ENCODE measurements at places on chromosomes 4 and X.

- DNase-seq: no peak
Observed at GRCh38 chr4:164087733-164088132, 593.2 kb downstream of the TMA16 start.

GRCh38 chr4:54742636-54743399, 85.1 kb downstream of the KIT start:
- no peak for DNase-seq

- no peak for DNase-seq
Observed at GRCh38 chr4:84683064-84683850, 100.3 kb downstream of the CDS1 start.

DNA sequence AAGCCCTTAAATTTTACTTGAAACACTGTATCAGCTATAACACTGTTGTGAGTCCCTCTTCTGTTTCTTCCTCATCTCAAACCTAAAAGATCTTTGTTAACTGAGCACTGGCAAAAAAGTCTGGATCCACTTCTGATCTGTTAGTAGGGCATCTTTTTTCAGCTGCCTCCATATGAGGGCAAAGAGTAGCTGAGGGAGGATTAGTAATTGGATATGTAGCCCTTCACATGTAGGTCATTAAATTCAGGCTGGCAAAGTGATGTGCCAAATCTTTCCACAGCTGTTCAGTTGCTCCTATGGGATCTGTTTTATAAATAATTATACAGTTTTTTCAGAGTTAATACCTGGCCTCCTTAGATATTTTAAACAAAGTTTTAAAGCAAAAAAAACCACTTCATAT, 1.1 kb upstream of the TRMT10A start:
- DNase-seq: no peak

GRCh38 chr4:88775529-88775928, 77.9 kb upstream of the NAP1L5 start:
- DNase-seq: no peak

GRCh38 chr4:24937176-24937916, 24.5 kb upstream of the CCDC149 start:
- DNase-seq: no peak

DNA sequence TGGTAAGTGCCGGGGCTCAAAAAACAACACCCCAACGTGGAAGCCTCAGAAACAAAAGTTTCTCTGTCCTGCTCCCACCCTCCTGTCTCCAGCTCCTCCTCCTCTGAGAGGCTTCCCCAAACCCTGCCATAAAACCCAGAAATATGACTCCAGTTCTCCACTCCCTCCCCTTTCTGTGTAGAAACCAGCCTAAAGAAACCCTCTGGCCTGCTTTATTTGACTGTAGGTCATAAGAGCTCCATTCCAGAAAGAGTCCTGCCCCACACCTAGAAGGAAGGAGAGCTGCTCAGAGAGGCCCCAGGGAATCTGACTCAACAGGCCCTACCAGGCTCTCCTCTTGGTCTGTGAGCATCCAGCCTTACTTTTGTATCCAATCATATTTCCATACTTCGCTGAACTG, 872 bp upstream of the S100P start:
- no peak for DNase-seq

DNA sequence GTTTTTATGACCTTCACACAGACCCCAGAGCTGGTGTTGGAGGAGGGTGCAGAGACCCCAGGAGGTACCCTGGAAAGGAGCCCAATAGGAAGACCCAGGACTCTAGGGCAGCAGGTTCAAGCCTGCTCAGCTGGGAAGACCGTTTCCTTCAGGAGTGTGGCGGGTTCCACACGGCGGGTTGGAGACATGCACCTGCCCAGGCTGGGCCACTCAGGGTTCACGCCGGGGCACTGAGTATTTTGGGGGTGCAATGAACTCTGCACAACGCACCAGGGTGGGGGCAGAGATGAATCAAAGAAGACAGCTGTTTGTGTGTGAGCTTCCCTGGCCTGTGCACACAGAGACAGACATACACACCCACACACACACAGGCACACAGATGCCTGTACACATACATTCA, 52.5 kb upstream of the PPP2R3B start:
- DNase-seq: no peak

- DNase-seq: no peak
Observed at GRCh38 chr4:140031061-140031460, 122.9 kb downstream of the MAML3 start.

GRCh38 chr4:26557164-26557563, 26.7 kb upstream of the TBC1D19 start:
- DNase-seq: no peak

GRCh38 chr4:159224408-159224807, 121.5 kb downstream of the RAPGEF2 start:
- DNase-seq: no peak

DNA sequence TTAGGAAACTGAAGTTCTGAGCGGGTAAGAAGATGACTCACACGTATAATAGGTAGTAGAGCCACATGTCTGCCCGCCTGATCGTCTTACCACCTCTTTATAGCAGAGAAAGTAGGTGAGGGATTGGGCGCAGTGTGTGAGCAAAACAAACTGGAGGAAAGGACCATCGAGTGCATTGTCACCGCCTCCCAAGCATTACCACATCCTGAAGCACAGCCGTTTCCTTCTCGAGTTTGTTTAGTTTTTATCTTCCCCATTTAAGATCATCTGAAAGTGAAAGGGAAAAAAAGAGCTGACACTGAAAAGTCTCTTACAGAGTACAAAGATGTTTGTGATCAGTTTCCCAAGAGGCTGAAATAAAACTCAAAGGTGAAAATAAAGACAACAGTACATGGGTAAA, 14.8 kb downstream of the PDK3 start:
- peak; percentile 7 for DNase-seq

DNA sequence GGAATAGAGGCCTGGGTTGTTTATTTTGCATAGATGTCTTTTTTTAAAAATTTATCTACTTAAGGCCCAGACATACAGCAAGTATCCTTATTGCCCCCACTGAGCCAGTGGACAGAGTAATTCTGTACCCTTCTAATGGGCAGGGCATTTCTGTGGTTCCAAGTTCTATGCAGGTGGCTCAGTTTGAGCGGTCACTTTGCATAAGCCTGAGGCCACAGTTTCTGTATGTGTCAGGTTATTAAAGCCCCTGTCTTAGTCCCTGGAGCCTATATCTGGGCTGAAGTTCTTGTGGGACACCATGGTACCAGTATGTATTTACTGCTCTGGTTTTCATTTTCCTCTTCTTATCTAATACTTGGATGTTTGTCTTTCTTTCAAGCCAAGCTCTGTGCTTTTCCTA, 168.8 kb downstream of the MID1IP1 start:
- no peak for DNase-seq

DNA sequence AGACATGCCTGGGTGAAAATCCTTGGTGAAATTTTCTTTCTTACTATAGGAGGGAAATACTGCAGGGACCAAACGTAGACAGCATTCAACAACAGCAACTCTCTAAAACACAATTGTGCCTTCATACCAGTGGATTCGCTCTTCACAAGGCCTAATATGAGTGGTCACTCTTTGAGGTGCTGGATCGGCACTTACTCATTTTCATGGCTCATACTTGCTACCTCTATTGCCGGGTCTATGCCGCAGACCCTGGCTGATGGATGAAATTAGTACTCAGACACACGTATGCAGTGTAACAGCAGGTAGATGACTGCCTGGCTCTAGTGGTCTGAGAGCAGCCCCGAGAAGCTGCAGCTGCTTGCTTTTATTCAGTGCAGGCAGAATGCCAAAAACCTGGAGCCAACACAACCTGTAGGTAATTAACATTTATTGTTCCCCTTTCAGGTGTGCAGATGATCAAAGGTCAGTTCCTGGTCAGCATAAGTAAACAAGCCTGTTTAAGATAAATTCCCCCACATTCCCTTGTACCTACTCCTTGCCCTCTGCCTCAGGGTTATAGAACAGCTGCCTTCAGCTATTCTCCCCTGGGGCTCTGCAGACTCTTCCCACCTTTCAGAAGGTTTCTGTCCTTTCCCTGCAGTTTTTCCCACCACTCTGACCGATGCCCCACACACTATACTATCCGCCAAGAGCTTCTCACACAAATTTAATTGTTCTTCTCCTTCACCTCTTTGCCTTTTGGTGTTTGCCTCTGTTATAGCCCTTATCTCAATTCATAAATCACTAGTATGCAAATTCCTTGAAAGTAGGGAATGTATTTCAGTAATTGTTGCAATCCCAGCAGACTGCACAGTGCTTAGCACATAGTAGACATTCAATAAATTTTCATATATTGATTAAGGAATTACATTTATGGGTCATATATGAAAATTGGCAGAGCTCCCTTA, 210.0 kb downstream of the SPANXN3 start:
- no peak for DNase-seq

- DNase-seq: no peak
Observed at GRCh38 chr4:117916728-117917127, 117.6 kb upstream of the NDST3 start.

GRCh38 chrX:139388254-139388653, 142.3 kb upstream of the F9 start:
- no peak for DNase-seq

DNA sequence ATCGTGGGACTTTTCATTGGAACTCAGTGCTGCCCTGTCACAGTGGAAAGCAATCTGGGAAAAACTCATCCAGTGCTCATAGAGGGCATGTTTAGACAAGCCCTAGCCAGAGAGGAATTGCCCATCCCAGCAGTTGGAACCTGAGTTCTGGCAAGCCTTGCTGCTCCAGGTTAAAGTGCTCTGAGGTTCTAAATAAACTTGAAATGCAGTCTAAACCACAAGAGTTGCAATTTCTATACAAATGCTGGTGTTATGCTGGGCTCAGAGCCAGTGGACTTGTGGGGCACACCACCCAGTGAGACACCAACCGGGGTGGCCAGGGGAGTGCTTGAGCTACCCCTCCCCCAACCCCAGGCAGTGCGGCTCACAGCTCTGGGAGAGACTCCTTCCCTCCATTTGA, 142.8 kb upstream of the PPP1R2C start:
- no peak for DNase-seq

GRCh38 chrX:129930941-129931410, 25.0 kb downstream of the UTP14A start:
- DNase-seq: no peak
